ENCODE measurements at places on chromosomes 5 and 9.

DNA sequence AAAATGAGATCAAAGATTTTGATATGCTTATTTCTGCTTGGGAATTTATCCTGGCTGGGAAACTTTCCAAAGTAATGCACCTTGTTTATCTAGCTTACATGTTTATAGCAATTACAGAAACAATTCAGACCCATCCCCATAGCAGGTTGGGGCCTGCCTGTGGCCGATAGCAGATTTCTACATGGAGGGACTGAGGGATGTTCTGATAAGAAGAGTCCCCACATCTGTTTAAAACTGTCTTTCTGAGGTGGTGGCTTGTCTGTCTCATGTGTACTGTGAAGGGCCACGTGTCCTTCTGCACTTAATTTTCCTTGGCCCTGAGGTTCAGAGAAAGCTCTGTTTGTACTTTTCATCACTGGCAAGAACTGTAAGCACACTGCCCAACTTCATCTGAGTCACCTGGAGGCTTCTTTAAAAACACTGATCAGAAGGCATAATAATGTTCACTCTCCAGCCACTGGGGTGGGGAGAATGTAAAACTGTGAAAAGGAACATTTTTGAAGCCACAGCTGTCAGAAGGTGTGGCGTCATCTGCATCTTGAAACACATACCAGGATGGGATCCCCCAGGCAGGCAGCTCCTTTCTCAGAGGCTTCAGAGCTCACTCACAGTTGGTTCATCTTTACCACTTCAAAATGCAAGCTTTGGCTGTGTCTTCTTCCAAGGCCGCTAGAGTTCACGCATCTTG is 80.3 kb downstream of the MAP1B start:
- no peak for DNase-seq

- DNase-seq: no peak
Measured at GRCh38 chr9:68454579-68455334, 85.9 kb downstream of the TMEM252 start.

DNA sequence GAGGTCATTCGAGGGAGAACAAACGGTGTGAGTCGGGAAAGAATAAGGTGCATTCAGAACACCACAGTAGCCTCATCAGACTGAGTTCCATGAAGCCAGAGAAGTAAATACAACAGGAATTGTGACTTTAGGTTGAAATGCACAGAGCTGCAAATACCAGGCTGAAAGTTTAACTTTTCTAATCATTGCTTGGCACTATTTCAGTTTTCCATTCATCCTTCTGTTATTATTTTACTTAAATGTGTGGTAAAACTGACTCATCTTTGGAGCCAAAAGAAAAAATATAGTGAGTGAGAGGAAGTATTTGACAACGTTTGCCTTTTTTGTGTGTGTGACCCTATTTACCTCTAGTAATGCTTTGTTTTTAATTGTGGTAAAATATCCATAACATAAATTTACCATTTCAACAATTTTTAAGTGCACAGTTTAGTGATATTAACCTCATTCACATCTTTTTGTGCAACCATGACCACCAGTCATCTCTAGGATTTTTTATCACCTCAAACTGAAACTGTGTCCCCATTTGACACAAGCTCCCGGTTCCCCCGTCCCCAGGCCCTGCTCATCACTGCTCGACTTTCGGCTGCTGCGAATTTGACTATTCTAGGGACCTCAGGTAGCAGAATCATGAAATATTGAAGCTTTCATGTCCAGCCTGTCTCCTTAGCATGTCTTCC is 166.8 kb downstream of the HSD17B3 start:
- DNase-seq: no peak

- DNase-seq: no peak
Measured at GRCh38 chr5:178212241-178213002, 8.1 kb downstream of the HNRNPAB start.

DNA sequence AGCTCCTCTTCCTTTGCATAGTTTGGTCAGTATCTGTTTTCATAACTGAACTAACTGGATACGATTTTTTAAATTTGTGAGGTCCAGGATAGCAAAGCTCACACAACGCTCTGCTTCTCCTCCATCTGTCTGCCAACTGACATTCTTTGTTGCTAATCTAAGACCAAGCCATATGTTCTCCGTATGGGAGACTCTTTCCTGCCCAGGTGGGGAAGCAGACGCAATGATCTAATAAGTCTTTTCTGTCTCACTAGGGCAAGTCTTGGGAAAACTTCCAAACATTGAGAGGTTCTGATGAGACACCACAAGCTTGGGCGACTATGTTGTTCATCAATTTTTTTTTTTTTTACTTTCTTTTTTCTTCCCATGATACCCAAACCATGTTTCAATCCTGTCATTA is 558.5 kb downstream of the EFNA5 start:
- no peak for DNase-seq

DNA sequence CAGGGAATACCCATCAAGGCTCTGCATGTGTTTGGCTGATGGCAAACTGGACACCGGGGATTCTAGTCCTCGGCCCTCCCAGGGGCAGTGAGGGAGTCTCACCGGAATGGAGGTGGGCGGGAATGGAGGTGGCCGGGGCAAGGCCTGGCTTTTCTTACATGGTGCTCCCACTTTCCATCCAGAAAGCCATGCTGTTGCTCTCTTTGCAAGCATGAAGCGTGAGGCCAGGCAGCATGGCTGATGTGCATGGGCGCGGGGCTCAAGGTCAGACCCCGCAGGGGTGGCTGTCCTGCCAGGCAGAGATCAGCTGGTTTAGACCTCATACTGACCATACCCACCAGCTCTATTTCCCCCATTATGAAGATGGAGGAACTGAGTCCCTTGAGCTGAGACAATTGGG is 108.0 kb upstream of the PHYKPL start:
- DNase-seq: no peak

- DNase-seq: no peak
Measured at GRCh38 chr9:69871118-69871834, 50.7 kb downstream of the CFAP95 start.

DNA sequence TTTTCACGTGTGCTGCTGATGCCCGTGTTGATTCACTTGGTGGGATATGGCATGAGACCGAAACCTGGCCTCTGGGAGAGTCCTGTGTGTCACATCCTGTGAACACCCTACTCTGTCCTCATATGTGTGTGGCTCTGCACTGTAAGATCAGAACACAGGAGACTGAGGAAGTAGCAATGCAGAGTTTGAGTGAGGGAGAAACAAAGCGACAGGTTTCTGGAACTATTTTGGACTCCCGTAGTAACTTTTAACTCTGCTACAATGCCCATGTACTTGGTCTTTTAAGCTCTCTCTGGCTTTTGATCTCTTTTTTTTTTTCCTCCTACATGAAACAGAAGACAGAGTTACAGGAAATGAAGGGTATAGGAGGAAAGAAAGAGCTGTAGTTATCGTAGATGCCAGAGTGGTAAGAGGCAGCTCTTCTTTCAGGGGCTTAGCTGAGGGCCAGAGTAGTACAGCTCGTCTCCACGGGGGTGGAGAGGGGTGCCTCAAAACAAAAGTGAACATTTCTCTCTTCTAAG is 26.6 kb downstream of the GRAMD2B start:
- DNase-seq: no peak

DNA sequence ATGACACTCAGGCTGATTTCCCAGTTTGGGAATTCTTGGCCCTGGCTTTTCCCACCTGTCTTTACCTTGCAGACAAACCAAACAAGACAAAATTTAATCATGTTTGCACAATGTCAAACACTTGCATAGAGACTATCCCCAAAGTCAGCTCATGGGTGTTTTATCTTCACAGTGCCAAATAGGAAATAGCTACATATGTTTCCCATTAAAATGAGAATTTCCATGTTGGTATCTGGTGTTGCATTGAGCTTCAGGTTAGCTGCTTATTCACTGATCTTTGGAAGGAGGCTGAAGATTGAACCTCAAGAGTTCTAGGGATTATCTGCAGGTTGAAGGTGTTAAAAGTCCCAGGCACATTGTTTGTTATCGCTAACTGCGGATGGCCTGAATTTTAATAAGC is 19.5 kb downstream of the MAP1B start:
- DNase-seq: no peak

- DNase-seq: no peak
Measured at GRCh38 chr5:146952168-146952567, 73.6 kb upstream of the PPP2R2B start.

- no peak for DNase-seq
Measured at GRCh38 chr5:23614422-23614821, 107.0 kb downstream of the PRDM9 start.

- DNase-seq: no peak
Measured at GRCh38 chr5:16642867-16643266, 26.1 kb upstream of the RETREG1 start.

- DNase-seq: no peak
Measured at GRCh38 chr5:53826504-53826903, 266.1 kb downstream of the NDUFS4 start.

- DNase-seq: no peak
Measured at GRCh38 chr9:14961372-14962068, 51.3 kb upstream of the FREM1 start.

DNA sequence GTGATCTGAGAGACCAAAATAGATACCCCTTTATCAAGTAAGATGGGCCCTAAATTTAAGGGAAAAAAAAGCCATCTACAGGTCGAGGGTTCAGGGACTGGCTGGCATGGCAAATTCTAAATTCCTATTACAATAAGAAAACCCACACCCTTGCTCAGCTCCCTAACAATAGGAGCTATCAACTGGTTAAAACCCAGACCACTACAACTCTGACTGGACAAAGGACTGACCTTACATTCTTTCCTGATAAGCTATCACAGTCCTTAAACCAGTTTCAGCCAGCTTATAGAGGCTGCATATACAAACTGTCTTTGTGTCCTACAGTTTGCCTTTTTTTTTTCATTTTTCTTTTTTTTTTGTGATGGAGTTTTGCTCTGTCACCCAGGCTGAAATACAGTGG is 803.6 kb downstream of the NR2F1-AS1 start:
- DNase-seq: no peak

DNA sequence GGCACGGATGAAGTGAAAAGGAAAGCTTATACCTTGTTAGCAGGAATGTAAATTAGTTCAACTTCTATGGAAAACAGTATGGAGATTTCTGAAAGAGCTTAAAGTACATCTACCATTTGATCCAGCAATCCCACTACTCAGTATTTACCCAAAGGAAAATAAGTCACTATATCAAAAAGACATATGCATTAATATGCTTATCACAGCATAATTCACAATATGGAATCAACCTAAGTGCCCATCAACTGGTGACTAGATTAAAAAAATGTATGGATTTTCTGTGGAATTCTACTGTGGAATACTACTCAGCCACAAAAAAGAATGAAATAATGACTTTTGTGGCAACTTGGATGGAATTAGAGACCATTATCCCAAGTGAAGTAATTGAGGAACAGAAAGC is 279.6 kb downstream of the GABRB2 start:
- no peak for DNase-seq

DNA sequence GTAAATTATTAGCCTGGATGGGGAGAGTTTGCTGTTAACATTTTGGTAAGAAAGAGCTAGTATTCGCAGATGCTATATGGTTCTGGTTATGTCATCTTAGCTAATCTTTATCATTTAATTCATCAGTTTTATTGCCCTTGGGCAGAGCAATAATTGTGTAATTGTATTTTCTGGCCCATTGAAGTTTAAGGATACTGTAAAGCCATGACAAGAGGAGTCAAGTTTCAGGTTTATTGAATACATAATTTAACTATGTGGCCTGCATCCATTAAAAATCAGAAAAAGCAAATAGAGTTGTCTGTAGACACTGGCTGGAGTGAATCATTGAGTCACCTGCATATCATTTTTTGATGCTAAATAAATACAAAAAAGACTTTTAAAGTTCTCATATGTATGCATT is 255.8 kb downstream of the PRELID2 start:
- DNase-seq: no peak

DNA sequence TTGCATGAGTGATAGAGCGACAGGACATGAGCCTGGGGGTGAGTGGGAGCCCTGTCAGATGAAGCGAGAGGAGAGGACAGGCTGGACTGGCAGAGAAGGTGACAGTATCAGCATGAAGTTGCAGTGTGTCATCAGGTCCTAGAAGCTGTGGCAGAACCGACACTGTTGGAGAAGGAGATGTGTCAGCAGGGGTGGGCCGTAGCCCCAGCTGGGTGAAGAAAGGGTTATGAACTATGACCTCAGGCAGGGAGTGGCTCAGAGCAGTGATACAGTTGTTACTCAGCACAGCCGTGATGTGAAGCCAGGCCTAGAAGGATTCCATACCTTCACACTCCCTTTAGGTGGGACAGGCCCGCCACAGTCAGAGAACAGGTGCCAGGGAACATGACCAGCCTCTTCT is 7.6 kb downstream of the PCYOX1L start:
- no peak for DNase-seq

DNA sequence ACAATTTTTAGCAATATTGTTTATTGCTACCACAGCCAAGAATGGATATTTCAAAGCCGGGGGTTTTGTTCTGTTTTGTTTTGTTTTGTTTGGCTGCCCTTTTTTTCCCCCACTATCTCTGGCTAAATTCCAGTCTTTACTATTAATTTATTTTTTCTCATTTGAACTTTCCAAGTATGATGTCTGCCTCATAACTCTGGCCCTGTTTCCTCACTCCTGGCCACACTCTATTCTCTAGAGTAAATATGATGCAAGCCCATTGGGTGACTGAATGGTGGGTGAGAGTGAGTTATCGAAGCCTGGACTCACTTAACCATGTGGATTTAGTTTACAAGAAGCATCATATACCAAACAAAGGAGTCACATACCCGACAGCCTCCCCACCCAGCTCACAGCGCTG is 41.9 kb downstream of the WDR36 start:
- DNase-seq: no peak

DNA sequence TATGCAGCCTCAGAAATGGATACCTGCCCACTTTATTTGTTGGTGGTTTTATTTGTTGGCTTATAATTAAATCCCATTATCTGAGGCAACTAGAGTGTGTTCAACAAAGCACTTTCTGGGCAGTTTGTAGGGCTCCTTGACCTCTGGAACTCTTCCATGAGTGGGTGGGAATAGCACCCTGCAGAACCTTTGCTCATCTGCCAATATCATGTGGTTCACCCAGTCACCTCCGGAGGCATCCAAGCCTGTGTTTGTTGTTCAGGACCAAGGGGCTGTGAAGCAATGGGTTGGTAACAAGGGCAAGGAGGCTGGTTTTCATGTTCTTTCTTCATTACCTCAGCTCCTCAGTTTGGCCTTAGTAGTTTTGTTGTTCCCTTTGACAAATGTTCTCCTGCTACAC is 314.0 kb downstream of the NDUFS4 start:
- no peak for DNase-seq
